ENCODE measurements at places on chromosomes 5 and 9.

GRCh38 chr5:16673241-16674201, 56.7 kb upstream of the RETREG1 start:
- DNase-seq: no peak

DNA sequence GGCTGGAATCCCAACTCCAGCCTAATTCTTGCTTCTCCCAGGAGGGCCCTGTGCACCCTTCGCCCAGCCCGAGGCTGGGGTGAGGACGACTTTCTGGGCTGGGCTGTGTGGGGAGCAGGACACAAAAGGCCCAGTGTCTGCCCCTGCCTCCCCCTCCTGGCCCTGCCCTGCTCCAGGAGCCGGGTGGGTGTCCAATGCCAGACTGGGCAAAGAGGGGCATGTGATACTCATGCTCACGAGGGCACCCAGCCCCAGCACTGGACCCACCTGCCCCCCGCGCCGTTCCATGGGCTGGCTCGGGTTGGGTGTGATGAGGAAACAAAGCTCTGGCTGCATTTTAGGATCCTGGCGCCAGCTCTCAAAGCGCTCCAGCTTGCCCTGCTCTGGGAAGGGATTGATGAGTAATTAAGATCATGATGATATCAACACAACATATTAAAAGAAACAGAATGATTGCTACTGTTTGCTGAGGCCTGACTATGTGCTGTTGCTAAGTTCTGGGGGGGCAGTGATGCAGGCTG, 30.7 kb downstream of the LHX2 start:
- no peak for DNase-seq

DNA sequence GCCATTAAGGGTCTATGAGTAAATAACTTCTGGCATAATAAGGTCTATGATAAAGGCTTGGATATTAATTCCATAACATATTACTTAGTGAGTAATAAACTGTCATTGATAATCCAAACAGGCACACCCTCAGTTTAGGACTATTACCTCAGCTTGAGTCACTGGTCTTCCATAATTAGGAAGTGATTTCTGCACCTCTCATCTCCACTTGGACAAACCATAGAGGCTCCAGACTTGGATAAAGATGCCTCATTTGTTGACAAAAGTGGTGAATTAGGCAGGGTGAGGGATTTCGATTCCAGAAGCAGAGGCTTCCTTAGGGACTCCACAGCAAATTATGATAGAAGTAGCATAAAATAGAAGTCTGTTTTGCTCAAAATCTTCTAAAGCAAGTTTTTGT, 127.5 kb upstream of the MTAP start:
- DNase-seq: no peak

GRCh38 chr9:73173557-73174329, 22.1 kb downstream of the ANXA1 start:
- DNase-seq: no peak

All from MV-4-11 (cell line).